ENCODE measurements at places on chromosomes 12 and 14.

GRCh38 chr12:107903341-107904061 lies 129.0 kb downstream of the ASCL4 start:
- no peak for DNase-seq

DNA sequence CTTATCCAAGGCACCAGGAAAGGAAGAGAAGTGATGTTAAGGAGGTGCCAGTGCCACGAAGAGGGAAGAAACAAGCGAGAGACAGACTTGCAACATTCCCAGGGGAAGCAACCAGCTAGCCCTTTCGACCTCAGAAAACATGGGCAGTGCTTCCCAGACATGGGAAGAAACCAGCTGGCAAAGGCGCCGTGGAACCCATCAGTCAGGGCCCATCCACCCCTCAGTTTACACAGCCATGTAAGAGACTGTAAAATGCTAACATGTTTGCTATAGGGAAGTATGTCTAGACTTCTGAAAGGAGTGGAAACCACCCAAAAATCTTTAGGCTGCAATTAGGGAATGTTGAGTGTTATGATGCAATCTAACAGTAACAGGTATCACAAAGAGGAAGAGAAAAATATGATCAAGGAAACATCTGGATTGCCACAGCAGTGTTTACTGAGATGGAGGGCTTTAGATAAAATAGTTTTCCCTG lies 26.3 kb downstream of the ANAPC5 start:
- DNase-seq = no peak

DNA sequence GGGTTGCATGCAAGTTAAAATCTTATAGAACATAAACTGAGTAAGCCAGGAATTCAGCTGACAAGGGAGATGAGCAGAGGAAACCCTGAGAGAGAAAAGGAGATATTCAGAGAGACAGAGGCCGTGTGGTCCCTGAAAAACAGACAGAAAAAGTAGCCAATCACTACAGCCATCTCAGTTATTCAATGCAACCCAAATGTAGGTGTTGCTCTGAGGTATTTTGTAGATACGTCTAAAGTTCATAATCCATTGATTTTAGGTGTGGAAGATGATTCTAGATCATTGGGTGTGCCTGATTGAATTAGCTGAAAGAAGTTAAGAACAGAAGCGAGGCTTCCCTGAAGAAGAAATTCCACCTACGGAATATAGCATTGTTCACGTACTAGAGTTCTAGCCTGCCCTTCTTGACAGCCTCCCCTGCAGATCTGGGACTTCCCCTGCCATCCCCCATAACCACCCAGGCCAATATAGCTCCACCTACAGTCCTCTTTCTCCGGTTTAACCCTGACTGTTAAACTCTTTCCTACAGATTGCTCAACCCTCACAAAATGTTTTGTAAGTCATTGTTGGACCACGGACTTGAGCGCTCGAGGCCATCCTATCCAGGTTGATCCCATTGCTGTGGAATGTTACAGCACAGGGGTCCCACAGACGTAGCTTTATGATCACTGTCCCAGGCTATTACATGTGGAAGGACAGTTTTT lies 21.7 kb downstream of the AICDA start:
- no peak for DNase-seq

- no peak for DNase-seq
Observed at GRCh38 chr14:84017495-84017894, 1512.4 kb upstream of the FLRT2 start.

GRCh38 chr12:121888478-121889273 lies at the start of gene PSMD9:
Gene PSMD9 (plus strand): TSS chr12:121888790. CDS start chr12:121888857, 67 bp downstream.
- peak; percentile 95 for DNase-seq

- no peak for DNase-seq
Observed at GRCh38 chr12:76310110-76310509, 38.1 kb downstream of the BBS10 start.

DNA sequence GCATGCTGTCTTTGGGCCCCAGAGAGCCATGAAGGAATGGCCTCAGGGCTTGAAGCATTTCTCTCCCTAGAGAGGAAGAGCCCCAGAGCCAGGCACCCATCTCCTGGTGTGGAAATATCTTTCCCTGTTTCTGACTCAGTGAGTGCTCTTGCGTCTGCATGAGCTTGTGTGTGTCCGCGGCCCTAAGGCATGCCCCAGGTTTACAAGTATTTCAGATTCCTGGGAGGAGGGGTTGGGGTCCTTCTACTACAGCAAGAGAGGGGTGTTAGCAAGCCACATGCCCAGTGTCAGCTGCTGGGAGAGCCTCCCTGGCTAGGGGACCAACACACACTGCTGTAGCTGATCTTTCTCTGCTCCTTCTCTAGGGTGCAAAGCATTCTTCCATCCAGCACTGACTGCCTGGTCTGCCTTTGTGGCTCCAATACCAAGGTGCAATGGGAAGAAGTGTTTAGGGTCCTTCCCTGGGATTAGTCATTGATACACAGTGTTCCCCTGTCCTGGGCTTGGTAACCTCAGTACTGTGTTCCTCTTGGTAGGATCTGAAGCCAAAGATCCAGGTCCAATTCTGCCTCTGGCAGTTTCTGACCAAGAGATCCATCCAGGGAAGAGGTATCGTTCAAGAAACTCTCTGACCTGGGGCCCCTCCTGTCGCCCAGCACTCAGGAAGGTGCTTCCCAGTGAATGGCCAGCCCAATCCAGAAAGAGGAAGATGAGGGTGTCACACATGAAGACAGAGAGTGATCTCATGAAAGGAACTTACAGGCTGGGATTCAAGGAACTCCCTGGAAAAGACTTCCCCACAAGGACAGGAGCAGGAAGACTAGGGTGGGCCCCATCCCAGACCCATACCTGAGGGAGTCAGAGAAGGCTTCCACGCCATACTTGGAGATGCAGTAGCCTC lies 3.1 kb downstream of the RDH16 start:
- DNase-seq = no peak

DNA sequence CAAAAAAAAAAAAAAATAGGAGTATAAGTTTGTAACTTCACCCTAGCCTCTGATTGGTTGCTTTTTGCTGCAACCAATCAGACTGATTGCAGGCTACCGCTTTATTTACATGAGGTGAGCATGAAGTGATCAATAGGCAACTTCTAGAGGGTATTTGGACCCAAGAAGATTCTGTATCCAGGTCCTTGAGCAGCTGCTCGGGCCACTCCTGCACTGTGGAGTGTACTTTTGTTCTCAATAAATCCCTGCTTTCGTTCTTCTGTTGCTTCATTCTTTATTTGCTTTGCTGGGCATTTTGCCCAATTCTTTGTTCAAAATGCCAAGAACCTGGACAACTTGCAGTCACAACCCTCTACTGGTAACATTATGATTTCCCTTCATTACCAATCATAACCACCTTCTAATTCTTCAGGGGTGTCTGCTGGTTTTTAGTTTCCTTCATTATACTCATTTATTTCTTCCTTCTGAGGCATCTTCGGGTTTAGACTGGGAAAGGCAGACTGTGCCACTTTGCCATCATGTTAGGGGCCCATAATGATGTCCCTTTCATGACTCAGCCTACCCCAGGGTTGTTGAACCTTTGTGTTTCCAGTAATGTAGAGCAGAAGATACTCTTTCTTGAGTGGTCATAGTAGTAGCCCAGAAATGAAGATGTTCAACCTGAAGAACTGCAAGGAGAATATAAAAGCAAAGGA lies 43.4 kb upstream of the LIMA1 start:
- DNase-seq = no peak

DNA sequence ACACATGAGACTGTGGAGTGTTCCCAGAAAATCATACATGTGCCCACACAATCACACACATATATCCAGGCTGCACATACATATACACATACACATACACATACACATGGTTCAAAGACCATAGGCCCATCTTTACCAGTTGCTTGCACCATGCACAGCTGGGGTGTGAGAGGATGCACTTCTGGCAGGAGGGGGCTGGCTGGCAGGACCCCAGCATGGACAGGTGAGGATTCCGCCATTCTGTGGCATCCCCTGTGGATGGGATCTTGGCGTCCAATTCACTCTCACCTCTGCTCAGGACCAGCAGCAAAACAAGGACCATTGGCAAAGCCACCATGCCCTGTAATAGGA lies 7.0 kb downstream of the ITGB7 start:
- DNase-seq = no peak

DNA sequence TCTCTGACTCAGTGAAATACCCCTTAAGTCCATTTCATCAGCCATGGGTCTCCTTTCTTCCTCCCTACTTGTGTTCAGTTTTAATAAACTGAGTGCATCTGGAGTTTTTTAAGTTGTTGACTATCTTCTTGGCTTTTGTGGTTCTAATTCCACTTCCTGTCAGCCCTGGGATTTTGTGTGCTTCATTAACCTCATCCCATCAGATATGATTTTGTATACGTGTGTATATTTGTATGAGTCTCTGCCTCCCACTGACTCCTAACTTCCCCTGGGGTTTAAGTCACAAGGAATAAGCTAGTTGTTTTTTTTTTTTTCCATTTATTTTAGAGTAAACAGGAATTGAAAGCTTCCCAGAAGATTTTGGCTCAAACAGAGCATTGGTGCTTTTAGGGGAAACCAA lies 62.7 kb downstream of the TTLL5 start:
- DNase-seq = no peak

GRCh38 chr12:16499611-16500010 lies 106.4 kb downstream of the LMO3 start:
- no peak for DNase-seq

- no peak for DNase-seq
Observed at GRCh38 chr12:47817272-47818006, 2.3 kb downstream of the HDAC7 start.

- DNase-seq = no peak
Observed at GRCh38 chr12:72560003-72560769, 288.0 kb downstream of the TRHDE start.

- DNase-seq = no peak
Observed at GRCh38 chr14:68363466-68363842, 429.4 kb downstream of the ZFP36L1 start.

GRCh38 chr12:95116773-95117172 lies 43.4 kb upstream of the NR2C1 start:
- no peak for DNase-seq

DNA sequence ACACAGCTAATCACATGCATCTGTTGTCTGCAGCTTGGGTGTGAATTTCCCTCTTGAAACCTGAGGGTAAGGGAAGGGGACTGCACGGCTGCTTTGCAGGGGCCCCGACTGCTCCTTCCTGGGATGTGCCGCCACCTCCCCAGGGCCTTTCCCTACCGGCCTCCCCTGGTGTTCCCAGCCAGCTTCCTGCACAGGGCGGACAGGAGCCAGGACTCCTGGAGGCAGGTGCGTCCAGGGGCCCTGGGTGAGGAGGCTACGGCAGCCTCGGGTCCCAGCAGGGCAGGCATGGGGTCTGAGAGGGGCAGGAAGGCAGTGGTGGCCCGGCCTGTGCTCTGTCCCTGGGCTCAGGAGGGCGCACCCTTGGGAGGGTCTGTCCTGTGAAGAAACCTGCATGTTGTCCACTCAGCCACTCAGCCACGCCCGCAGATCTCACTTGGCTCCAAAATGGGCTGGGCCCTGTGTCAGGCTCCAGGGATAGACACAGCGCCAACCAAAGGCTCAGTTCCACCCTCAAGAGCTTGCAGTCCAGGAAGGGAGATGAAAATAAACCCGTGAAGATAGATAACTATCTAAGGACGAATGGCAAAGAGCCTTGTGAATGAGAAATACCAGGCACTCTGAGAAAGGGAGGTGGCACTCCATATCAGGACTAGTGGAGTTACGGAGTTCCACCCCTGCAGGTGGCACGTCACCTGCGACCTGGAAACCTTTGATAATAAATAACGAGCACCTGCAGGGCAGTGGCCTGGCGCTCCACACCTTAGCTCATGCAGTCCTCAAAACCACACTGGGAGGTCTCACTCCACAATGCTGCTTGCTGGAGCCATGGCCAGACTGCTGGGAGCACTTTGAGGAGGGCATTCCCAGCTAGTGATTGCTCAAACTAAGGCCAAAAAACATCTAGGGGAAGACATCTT lies 427.4 kb downstream of the AACS start:
- DNase-seq = no peak

GRCh38 chr14:72521045-72521444 lies 372.9 kb downstream of the DPF3 start:
- DNase-seq = no peak

GRCh38 chr14:76351941-76352340 lies 24.0 kb upstream of the ESRRB start:
- no peak for DNase-seq

GRCh38 chr14:65704437-65704836 lies 291.9 kb downstream of the FUT8 start:
- no peak for DNase-seq

DNA sequence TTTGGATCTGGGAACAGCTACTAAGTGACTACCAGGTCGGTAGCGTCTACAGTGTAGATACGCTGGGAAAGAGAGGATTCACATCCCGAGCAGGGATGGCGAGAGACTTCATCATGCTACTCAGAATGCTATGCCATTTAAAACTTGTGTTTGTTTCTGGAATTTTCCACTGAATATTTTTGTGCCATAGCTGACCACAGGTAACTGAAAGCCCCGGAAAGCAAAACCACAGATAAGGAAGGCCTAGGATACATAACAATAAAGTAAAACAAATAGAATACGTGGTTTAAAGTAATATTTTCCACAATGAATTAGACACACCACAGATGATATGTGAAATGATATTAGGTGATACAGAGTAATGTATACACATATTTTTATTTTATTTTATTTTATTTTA lies 7.9 kb upstream of the HCAR1 start:
- DNase-seq = no peak

- no peak for DNase-seq
Observed at GRCh38 chr14:66088656-66089055, 397.5 kb upstream of the CCDC196 start.

- DNase-seq = no peak
Observed at GRCh38 chr14:58666737-58667136, 29.0 kb downstream of the DACT1 start.

- no peak for DNase-seq
Observed at GRCh38 chr14:61250063-61250462, 31.1 kb downstream of the TMEM30B start.

GRCh38 chr12:102540815-102541385 lies 60.5 kb upstream of the IGF1 start:
- no peak for DNase-seq

- DNase-seq = no peak
Observed at GRCh38 chr12:98431089-98431488, 84.3 kb upstream of the TMPO start.

GRCh38 chr12:83179999-83180398 lies 493.3 kb downstream of the TMTC2 start:
- DNase-seq = no peak

GRCh38 chr14:76710056-76711010 lies 50.9 kb upstream of the VASH1 start:
- no peak for DNase-seq

- no peak for DNase-seq
Observed at GRCh38 chr12:122893208-122894153, 2.4 kb downstream of the VPS37B start.

GRCh38 chr12:72277415-72277814 lies 5.2 kb downstream of the TRHDE start:
- DNase-seq = no peak

GRCh38 chr12:91406920-91407341 lies 224.3 kb upstream of the DCN start:
- DNase-seq = no peak

GRCh38 chr14:36942522-36943245 lies 229.7 kb downstream of the SLC25A21 start:
- no peak for DNase-seq
